ENCODE measurements at places on chromosomes 12 and 14.

GRCh38 chr14:60736494-60736893, 1.9 kb downstream of the MNAT1 start:
- no peak for DNase-seq

DNA sequence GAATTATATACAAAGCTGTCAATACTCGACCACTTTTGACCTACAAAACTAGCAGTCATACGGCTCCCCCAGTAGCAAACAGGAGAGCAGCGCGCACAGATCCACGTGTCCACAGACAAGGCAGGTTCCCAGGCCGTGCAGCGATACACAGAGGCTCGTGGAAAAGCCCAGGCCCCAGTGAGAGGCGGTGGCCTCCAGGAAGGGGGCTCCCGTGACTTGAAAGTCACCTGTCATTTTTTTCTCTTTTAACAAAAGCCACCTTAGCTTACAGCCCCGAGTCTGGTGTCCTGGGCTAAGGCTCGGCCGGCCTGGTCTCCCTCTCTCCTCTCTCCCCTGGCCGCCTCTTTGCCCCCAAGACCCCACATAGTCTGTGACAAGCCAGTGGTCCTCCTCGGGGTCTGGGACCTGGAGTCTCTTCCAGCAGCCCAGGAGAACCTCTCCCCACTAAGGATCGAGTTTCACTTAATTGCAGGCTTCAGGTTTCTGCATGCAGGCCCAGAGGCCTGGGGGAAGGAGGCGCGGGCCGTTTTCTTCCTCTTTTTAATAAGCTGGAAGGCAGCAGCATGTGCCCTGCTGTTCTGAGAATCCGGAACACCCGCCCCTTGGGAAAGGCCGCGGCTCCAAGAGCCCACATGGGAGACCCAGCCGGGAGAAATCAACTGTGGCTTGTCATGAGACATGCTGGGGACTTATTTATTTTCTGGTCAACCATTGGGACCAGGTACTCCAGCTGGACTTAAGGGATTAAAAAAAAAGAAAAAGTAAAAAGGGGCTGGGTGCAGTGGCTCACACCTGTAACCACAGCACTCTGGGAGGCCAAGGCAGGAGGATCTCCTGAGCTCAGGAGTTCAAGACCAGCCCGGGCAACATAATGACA, 15.9 kb downstream of the NCOR2 start:
- DNase-seq = no peak

- no peak for DNase-seq
Measured at GRCh38 chr12:21305661-21306060, 29.1 kb downstream of the SLCO1A2 start.

DNA sequence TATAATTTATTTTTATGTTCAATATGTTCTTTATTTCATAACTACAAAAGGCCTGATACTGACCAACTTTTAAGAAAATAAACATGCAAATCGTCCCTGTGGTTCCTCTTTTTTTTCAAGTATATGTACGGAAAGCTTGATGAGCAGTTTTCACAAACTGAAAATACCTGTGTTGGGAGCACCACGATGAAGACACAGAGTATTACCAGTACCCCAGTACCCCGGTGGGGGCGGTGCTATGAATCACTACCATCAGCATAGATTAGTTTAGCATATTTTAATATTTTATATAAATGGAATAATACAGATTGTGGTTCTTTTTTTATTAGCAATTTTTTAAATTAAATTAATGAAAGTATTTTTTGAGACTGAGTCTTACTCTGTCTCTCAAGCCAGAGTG, 7.0 kb downstream of the B4GALNT3 start:
- DNase-seq = no peak

DNA sequence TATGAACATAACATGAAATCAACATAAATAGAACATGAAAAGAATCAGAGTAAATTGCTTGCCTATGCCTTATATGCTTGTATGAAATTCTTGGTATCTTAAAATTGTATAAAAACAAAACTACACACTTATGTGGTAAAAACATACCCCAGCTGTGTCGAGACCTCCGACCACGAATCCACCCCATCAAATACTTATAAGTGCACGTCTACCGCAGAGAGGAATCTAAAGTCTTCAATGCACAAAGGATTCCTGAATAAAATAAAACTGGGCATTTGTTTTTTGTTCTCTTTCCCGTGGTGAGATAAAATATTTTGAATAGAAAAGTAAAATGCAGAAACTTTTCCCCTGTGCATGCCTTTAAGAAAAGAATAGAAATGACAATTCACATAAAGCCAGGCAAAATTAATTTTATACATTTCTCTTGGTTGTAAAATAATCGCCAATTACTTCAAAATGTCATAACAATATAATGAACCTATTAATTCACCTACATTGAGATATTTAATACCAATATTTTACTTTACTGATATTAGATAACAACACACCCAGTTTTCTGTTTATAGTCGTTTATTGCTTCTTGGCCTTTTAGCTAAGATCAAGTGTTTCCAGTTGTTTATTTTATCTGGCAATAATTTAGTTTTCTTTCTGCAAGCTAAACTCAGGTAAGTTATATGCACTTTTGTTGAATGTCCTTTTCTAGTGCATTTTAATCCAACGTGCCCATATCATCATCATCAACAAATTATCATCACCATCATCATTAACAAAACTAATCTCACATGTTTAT, 1.0 kb downstream of the KLRK1 start:
- DNase-seq = no peak

GRCh38 chr12:96587691-96588090, 98.3 kb downstream of the CFAP54 start:
- DNase-seq = no peak

GRCh38 chr12:14892726-14893505, 7.3 kb upstream of the MGP start:
- DNase-seq = no peak

- DNase-seq = no peak
Measured at GRCh38 chr12:13606290-13606689, 375.1 kb downstream of the GRIN2B start.

DNA sequence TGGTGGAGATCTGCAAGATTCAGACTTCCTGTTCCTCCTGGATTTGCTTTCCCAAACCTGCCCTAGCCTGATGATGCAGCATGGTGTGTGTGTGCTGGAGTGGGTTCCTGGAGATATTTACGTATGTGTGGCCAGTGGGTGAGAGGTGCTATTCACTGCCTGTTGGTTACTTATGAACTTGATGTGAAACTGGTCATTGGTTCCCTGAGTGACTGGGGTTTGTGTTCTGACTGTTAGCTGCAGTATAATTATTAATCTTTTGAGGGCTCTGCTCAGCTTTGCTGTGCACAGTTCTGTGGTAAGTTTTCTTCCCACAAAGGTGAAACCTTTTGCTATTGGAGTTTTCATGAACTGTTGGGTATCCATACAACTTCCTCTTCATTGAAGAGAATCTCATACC, 541.8 kb upstream of the FBXO33 start:
- DNase-seq = no peak

Data from amygdala (tissue), 56 donors.